ENCODE measurements at places on chromosomes 13 and 19.
A peak's percentile ranks its signal among the peaks of the same experiment; 100 is the strongest.

DNA sequence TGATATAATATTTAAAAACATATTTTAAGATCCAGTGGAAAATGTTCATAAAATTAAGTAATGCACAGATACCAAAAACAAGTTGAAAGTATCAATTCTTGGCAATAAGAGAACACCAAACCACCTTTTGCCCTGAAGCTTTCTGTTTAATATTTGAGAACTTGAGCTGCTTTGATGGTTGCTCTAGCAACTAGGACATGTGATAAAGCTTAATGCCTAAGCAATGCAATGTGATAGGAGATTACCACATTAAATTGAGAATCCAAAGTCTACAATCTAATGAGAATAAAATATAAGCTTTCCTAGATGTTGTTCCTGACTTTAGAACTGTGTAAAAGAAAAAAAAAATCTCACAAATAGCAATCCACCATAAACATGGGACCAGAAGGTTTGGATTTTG is 1367.5 kb upstream of the PCDH9 start:
- DNase-seq = no peak

GRCh38 chr19:46353730-46354528 is 7.0 kb downstream of the PPP5C start:
- no peak for DNase-seq

GRCh38 chr13:74681891-74682290 is 547.7 kb upstream of the KLF12 start:
- no peak for DNase-seq

DNA sequence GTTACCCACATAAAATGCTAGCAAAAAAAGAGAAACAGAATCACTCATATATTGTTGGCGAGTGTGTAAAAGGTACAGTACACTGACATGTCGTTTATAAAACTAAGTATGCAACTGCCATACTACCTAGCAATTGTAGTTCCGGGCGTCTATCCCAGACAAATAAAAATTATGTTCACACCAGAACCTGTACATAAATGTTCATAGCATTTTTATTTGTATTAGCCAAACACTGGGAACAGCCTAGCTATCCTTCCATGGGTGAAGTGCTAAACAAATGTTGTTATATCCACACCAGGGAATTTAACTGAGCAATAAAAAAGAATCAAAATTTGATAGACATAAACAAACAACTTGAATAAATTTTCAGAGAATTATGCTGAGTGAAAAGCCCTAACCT is 28.9 kb upstream of the POSTN start:
- no peak for DNase-seq

- DNase-seq = peak; percentile 75
Measured at GRCh38 chr19:18223860-18224524, 2.2 kb downstream of the PDE4C start.

DNA sequence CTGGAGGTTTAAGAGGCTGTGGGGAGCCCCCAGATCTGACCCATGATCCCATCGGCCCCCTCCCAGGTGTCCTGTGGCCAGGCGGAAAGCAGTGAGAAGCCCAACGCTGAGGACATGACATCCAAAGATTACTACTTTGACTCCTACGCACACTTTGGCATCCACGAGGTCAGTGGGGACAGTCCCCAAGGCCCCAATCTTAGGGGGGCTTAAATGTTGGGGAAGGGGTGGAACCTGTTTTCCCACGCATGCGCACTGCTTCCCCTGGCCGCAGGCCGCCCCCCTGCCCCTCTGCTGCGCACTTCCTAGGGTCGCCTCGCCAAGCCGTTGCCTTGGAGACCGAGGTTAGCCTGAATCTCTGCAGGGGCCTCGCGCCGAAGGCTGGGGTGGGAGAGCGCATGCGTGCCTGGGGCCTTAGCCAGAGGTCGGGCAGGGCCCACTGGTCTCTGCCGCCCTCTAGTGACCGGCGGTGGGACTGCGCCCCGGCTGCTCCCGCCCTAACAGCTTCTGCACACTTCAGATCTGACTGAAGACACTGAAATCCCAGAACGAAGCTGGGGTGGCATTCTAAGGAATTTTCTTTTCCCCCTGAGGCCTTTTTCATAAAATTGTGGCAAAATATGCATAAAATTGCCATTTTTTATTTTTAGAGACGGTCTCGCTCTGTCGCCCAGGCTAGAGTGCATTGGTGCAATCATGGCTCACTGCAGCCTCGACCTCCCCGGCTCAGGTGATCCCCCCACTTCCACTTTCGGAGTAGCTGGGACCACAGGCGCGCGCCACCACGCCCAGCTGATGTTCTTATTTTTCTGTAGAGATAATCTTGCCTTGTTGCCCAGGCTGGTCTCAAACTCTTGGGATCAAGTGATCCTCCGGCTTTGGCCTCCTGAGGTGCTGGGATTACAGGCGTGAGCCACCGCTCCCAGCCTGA is 3.6 kb downstream of the PRMT1 start:
- peak; percentile 100 for DNase-seq

GRCh38 chr19:55085923-55086715 is 10.4 kb downstream of the EPS8L1 start:
- DNase-seq = no peak

- DNase-seq = no peak
Measured at GRCh38 chr19:46818812-46819211, 30.4 kb upstream of the SLC1A5 start.

DNA sequence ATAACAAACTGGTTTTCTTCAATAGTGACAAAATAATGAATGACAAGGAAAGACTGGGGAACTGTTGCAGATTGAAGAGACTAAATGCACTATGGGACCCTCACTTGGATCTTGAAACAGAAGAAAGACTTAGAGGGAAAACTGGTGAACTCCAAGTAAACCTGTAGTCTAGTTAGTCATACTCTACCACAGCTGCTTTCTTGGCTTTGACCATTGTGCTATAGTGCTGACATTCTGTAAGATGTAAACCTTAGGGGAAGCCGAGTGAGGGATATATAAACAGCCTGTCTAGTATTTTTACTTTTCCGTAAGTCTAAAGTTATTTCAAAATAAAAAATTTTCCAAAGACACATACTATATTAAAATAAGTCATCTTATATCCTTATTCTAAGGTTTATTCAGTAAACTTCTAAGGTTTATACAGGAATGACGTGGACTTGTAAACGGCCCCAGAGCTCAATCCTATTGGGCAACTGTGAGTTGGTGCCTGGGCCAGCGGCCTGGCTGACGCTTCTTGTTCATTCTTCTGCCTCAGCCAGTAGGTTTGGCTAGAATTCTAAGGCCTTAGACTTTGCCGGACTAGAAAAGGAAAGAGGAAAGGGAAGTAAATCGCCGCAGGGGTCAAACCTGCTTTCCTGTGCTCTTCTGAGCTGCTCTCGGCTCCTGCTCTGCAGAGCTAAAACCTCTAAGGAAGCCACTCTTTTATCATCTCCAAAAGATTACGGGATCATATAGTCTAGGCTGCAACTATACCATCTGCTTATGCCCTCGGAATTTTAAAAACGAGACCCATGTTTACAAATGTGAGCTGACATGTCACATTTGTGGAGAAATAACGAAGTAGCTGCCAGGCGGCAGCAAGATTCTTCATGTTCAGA is 33.6 kb upstream of the UBE2L5 start:
- no peak for DNase-seq

DNA sequence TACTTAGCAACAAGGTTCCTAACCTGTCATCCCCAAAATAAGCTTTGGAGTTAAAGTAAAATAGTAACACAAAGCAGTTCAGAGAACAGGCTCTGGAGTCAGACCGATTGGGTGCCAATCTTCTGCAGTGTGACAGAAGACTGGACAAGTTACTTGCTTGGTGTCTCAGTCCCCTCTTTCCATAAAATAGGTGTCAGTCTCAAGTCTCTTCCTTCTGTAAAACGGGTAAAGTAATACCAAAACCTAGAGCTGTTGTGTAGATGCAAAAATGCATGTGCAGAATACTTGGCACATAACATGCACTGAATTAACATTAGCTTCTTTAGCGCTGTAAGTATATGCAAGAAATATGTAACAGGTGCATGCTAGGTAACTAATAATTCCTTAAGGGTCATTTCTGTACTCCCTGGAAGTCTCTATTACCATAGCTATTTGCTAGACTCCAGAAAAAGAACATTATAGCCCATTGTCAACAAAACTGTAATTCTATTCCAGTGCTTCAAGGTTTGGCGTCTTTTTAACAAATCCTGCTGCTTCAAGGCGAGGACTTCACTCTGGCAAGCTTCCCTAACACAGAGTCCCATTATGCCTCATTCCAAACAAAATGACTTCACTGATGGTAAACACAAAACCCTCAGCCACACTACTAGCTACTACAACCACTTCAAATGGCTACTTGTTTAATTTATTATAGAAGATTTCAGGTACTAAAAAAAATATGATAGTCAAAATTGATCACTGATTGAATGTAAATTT is 32.8 kb downstream of the ELF1 start:
- no peak for DNase-seq

GRCh38 chr13:75960538-75960994 is 324.4 kb downstream of the LMO7 start:
- DNase-seq = no peak

GRCh38 chr19:10173527-10173926 is 21.2 kb downstream of the DNMT1 start:
- no peak for DNase-seq

DNA sequence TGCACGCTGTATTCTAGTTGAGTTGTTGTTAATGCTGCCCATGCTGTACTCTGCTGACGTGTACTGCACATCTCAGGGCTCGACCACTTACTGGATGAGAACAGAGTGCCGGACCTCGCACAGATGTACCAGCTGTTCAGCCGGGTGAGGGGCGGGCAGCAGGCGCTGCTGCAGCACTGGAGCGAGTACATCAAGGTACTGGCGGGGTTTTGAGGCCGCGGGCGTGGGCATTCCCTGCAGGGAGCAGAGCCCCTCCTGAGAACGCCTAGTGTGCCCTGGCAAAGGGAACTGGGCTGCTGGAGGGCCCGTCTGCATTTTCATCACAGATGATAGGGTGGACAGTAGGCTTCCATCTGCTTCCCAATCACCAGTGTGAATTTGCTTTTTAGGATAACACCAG is 29.9 kb downstream of the CUL4A start:
- no peak for DNase-seq

DNA sequence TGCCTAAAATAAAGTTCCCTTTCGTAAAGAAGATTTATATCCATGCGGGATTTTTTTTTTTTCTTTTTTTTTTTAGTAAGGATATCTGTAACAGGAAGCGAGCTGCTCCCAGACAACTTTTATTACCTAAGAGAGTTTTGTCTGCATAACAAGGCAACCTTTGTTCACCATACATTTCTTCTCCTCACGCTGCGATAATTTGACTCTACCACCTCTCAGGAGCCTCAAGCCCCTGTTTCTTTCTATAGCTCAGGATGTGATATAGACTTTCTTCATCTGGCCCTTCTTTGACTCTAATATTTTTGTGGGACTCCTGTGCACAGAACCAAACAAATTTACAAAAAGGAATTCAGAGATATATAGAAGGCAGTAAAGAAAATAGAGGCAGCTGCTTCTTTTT is 1053.7 kb upstream of the SPRY2 start:
- no peak for DNase-seq

- DNase-seq = no peak
Measured at GRCh38 chr19:54905421-54905802, 536 bp upstream of the NCR1 start.

DNA sequence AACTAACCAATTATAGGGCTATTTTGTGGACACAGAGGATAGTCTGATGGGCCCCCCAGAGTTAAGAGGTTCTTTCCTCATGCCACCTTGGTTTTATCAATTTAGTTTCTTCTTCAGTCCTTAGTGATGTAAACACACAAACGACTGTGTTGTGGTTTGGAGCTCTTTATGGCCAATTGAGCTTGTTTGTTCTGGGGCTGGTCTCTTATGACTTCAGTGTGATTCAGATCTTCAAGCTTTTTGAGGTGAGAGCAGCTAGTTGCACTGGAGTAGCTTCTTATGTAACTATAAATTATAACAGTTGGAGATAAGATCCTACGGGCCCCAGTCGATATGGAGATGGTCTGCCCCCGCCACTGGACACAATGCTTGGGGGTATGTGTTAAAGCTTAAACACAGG is 22.0 kb upstream of the GJB6 start:
- no peak for DNase-seq

- DNase-seq = no peak
Measured at GRCh38 chr13:111880185-111880584, 186.8 kb upstream of the SOX1 start.

GRCh38 chr19:38056646-38057045 is 149.6 kb downstream of the SIPA1L3 start:
- no peak for DNase-seq

DNA sequence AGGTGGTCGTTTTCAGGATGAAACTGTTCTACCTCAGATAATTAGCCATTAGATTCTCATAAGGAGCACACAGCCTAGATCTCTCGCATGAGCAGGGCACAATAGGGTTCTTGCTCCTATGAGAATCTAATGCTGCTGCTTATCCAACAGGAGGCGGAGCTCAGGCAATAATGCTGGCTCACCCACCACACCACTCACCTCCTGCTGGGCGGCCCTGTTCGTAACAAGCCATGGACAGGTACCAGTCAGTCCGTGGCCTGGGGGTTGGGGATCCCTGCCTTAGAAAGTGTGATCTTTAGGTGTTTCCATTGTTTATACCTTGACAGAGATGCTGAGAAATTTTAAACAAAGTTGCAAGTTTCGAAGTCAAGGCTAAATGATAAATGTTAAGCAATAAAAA is 344.6 kb upstream of the HTR2A start:
- peak; percentile 2 for DNase-seq

GRCh38 chr13:29536853-29537252 is 58.6 kb downstream of the SLC7A1 start:
- no peak for DNase-seq

- DNase-seq = no peak
Measured at GRCh38 chr19:4338441-4339355, at the start of gene STAP2. STAP2 (minus strand) TSS chr19:4338827; CDS start chr19:4338753, 74 bp downstream.

DNA sequence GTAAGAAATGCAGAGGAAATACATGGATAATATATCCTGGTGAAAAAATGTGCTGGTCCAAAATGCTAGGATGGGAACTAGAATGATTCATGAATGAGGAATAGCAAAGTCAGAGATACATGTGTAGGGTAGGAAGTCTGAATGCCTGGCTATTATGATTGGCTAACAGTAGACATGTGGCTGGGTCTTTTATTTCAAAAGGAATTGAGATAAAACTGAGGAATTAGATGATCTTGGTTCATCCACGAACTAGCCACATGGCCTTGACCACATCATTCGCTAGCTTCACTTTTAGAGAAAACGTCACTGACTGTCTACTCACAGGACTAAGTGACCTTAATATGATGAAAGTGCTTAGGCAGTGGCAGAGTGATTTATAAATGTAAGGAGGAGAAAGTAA is 103.1 kb downstream of the TRPC4 start:
- no peak for DNase-seq

GRCh38 chr13:24153979-24154701 is 6.4 kb upstream of the SPATA13 start:
- no peak for DNase-seq

Data from nephron progenitor cell (in vitro differentiated cells).